ENCODE measurements at places on chromosomes 16 and 17.

GRCh38 chr16:48124266-48124665 lies 31.5 kb downstream of the ABCC12 start:
- DNase-seq: no peak

GRCh38 chr16:31819386-31819785 lies 54.2 kb upstream of the ZNF267 start:
- no peak for DNase-seq

DNA sequence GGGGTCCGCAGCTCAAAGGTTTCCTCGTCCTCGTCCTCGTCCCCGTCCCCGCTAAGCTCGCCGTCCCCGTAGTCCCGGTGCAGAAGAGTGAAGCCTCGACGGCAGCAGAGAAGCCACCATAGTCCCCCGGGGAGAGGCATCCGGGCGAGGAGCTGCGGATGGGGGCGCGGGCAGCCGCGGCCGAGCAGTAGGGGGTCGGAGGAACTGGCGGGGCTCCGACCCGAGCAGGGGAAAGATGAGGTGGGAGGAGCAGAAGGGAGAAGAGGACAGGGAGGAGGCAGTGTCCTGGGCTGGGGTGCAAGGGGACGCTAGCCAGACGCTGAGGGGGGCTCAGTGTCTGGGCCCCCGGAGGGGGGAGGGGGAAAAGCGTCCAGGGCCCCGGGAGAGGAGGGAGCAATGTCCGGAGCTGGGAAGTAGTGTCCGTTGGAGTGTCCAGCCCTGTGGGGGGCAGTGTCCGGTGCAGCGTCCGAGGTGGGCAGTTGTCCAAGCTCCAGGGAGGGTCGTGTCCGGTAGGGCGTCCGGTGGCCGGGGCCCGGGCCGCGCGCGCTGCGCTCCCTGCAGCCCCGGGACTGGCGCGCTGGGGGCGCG lies at the start of gene PLEKHH3:
TSS of gene PLEKHH3 (minus strand) at position 571 of the 588 bp plus-strand sequence. CDS start at position 140, 431 bp downstream.
- DNase-seq: peak; percentile 47

- no peak for DNase-seq
Observed at GRCh38 chr16:67995423-67995822, 3.9 kb downstream of the DPEP2 start.

- no peak for DNase-seq
Observed at GRCh38 chr16:19170043-19170655, 2.1 kb downstream of the SYT17 start.

DNA sequence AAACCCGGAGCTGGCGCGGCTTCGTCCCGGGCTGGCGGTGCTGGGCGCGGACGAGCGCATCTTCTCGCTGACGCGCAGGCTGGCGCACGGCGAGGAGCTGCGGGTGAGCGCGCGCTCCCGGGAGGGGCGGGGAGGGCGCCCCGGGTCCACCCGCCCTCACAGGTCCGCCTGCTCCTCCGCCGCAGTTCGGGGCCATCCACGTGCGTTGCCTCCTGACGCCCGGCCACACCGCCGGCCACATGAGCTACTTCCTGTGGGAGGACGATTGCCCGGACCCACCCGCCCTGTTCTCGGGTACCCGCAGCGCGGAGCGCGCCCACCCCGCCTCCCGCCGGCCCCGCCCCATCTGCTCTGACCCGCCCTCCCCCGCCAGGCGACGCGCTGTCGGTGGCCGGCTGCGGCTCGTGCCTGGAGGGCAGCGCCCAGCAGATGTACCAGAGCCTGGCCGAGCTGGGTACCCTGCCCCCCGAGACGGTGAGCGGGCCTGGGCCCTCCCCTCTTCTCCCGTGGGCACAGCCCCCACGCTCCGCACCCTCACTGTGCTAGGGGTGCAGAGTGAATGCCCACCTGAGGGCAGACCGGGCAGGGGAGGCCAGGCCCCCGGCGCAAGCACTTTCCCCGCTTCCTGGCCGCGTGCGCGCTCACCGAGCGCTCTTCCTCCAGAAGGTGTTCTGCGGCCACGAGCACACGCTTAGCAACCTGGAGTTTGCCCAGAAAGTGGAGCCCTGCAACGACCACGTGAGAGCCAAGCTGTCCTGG lies 1.4 kb downstream of the HAGHL start:
- DNase-seq: no peak

- DNase-seq: no peak
Observed at GRCh38 chr17:80604009-80604669, 59.5 kb downstream of the RPTOR start.

- no peak for DNase-seq
Observed at GRCh38 chr16:15770107-15770506, 86.7 kb downstream of the MYH11 start.

DNA sequence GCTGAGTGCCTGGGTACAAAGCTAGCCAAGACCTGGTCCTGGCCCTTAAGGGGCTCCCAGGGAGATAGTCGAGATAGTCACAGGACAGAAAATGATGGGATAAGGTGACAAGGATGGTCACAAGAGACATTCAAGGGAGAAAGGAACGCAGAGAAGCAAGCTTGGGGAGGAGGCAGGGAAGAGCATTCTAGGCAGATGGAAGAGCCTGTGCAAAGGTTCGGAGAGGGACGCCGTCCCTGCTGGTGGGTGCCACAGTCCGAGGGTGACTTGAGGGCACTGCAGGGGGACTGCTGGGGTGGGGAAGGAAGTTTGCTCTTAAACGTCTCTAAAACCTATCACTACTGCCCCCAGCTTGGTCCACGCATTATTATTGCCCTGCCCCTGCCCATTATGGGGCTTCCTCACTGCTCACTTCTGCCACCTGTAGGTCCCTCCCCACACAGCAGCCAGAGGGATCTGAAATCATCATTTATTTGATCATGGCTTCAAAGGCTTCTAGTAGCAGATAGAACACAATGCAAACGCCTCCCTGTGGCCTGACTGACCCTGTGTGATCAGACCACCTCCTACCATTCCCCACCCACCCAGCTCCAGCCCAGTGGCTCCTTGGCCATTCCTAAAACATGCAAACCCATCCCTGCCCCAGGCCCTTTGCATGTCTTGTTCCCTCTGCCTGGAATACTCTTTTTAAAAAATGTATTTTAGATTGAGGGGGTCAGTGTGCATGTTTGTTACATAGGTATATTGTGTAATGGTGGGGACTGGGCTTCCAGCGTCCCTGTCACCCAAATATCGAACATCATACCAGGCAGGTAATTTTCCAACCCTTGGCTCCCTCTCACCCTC lies 60.3 kb downstream of the RMI2 start:
- DNase-seq: no peak

DNA sequence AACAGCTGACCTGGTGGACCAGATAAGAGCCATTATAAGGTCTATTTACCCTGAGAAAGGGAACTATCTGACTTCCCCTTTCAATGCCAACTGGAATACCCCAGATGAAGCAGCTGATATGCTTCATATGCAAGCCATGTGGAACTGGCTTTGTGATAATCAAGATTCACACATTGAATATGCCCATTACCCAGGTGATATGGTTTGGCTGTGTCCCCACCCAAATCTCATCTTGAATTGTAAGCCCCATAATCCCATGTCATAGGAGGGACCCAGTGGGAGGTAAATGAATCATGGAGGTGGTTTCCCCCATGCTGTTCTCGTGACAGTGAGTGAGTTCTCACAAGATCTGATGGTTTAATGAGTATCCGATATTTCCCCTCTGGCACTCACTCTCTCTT lies 42.1 kb downstream of the IKZF3 start:
- no peak for DNase-seq

DNA sequence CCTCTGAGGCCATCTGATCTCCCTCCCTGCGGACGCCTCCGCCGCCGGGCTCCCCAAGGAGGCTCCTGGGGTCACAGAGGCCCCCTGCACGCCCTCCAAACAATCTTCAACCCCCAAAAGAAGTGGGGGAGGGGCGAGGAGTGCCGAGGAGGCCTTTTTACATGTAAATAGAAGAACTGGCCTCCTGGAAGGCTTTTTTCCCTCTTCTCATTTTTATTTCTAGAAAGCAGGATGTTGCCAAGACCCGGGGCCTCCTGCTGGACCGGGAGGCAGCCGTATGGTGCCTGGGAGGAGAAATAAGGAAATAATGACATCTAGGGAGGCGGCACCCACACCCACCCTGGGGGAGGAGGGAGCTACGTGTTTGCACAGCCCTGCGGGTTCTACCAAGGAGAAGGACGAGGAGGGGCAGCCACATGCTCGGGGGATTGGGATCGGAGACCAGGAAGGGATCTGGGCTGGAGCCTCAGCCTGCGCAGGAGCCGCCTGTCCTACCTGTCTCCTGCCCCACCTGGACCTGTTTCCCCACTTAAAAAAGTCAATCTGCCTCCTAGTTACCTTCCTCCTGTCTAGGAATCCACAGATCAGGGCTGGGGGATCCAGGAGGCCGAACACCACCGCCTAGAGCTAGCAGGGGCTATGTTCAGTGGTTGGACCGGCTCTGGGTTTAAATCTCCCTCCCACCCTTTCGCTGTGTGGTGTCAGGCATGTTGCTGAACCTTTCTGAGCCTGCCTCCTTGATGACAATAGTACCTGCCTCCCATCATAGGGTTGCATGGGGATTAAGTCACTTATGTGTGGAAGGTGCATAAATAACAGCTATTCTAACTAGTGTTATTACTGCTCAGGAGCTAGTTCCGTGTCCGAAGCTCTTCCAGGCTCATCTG lies 175.7 kb upstream of the GSE1 start:
- peak; percentile 85 for DNase-seq

DNA sequence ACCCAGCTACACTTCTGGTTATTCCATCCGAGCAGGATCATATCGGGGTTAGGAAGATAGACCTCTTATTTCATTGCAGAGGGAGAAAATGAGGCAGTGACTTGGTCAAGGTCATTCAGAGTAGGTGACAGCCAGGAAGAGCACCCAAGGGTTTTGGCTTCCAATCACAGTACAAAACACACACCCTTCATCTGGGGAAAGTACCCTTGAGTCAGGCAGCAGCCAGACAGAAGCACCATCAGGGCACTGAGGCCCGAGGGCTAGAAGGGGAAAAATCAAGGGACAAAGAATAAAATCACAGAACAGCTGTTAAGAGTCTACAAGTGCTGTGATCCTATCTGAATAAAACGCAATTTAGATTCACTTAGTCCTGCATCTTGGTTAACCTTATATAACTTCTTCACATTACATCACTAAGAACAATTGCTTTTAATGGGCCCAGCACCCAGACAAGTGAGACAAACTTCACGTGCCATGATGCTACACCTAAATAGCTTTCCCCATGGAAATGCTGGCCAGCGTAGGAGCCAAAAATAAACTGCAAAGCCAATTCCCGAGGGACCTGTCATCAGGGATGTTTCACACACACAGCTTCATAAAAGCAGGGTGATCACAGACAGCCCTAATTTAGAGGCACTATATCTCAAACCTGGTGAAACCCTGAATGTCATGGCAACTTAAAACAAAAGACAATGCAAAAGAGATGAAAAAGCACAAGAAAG lies 4.9 kb downstream of the UBE2O start:
- DNase-seq: no peak

DNA sequence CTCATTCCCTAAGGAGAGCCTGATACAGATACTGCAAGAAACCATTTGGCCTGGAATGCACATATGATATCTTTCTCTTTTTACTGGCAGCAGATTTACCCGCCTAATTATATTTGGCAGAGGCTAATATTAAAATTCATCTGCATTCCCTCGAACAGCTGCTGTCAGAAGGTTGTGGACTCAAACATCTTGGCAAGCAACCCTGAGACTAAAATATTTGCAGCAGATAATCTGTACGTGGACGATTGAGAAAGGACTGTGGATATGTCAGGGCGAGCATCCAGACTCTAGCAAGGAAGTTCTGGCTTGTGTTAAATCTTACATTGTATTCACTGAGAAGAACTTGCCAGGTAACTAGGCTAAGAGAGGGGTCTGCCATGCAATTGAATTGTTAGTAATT lies 65.2 kb downstream of the SNX20 start:
- peak; percentile 54 for DNase-seq

- DNase-seq: peak; percentile 56
Observed at GRCh38 chr17:32494621-32495358, 8.0 kb downstream of the CDK5R1 start.

DNA sequence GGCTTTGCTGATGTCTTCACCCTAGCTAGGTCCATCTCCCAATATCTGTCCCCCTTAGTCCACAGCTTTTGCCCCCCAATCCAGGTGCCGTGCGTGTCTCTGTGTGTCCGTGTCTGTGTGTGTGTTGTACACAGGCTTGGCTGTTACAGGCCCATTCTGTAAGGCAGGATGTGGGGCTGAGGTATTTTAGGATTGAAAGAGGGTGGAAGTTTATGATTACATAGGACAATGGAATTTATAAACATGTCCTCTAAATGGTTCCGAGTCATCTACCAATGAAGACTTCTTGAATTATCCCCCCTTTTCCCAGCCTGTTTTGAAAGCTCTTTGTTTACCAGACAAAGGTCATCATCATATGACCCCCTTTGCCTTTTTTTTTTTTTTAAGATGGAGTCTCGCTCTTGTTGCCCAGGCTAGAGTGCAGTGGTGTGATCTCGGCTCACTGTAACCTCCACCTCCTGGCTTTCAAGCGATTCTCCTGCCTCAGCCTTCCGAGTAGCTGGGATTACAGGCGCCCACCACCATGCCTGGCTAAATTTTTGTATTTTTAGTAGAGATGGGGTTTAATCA lies 21.9 kb downstream of the ACE start:
- DNase-seq: no peak

DNA sequence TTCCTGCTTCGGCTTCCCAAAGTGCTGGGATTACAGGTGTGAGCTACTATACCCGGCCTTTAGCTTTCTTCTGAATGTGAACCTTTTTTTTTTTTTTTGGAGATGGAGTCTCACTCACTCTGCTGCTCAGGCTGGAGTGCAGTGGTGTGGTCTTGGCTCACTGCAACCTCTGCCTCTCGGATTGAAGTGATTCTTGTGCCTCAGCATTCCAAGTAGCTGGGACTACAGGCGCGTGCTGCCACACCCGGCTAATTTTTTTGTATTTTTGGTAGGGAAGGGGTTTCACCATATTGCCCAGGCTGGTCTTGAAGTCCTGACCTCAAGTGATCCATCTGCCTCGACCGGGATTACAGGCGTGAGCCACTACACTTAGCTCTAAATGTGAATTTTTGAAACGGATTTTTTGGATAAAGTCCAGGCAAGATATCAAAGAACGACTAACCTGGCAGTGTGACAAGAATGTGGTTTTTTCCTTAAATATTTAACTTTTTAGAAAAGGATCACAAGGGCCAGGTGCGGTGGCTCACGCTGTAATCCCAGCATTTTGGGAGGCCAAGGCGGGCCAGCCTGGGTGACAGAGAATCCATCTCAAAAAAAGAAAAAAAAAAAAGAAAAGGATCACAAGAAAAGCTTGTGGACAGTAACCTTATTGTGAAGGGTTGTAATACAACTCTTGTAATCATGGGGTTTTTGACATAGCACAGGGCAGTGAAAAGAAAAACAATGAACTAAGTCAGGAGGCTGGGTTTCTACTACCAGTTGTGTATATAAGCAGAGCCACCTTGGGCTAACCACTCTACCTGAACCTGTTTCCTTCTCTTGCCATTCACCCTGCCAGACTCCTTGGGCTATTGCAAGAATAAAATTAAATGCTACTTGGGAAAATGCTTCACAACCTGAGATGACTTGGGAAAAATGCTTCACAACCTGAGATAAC lies 6.2 kb downstream of the BRCA1 start:
- no peak for DNase-seq

- no peak for DNase-seq
Observed at GRCh38 chr17:45946841-45947256, 52.2 kb upstream of the STH start.

- no peak for DNase-seq
Observed at GRCh38 chr16:55184052-55184451, 140.0 kb upstream of the IRX6 start.

Measured in NCI-H1694 (cell line).